ENCODE measurements at places on chromosomes 7 and 10. TPM values are rescaled to one million over a fixed set of nuclear protein-coding genes. Genes with fewer than 3 reads are reported as not detected.

The SORBS1 gene
- total RNA-seq: 50.7 TPM

The CYP26C1 gene
- total RNA-seq: 0.35 TPM

The TRIM73 gene
- 4.4 TPM for total RNA-seq

The HOXA7 gene
- 2.9 TPM for total RNA-seq

The GPR85 gene
- 2.9 TPM for total RNA-seq

The GIMAP7 gene
- total RNA-seq: 47.0 TPM

DNA sequence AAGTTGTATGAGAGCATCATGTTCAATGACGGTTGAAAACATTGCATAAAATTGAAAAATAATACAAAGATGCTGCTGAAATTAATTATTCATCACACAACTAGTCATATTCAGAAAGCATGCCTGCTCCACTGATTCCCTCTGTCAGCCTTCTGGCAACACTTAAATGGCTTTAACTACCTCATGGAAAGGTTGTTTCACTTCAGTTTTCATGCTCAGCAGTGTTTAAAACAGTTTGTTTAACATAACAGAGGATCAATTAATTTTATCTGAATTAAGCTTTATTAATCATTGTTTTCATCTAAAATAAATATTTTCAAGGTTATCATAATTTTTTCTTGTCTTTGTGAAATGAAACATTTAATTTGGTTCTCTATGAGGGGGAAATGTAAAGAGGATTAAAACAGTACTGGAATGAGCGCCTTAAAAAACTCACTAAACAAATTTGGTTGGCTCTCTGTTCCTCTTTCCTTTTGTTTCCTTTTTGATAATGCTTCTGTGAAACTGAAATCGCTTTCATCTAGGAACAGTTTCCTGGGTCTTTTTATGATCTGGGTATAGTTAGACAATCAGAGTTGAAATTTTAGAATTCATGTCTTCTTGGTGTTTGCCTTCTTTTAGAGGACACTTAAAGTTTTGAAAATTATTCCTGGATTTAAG lies 427.4 kb downstream of the SH2D4B start:
- no peak for DNase-seq

GRCh38 chr10:63761243-63761642 lies 240.0 kb downstream of the REEP3 start:
- DNase-seq: no peak

DNA sequence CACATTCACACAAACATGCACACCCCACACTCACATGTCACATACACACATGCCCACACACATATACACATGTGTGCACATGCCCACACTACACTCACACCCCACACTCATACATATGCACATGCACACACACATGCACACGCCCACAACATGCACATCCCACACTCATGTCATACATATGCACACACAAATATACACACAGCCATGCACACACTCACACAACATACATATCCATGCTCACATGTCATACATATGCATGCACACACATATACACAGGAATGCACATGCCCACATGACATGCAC lies 219.8 kb downstream of the DNAJB6 start:
- peak; percentile 6 for DNase-seq

DNA sequence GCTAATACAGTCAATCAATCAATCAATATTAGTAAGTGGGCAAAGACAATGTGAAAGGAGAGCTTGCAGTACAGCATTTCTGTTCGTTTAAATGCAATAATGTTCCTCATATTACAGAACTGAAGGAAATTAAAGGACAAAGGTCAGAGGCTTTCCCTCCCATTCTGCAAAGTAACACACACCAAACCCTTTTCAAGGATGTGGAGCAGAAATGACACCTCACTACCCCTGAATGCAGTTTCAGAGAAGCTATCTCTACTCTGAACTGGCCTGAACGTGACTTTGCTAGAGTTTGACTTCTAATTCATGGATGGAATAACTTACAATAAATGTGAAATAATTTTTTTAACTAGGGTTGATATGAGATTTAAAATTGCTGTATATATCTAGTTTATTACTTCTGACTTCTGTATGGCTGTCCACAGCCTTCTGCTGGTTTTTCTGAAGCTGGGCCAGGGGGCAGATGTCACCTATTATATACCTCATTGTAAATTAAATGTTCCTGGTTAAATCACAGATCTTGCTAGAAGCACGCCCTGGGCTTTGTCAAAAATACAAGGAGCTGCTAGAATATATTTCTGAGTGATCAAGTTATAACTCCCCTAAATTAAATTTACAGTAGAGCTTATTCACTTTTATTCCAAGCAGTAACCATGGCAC lies 156.9 kb upstream of the C7orf33 start:
- DNase-seq: no peak

- no peak for DNase-seq
These were observed 128.6 kb upstream of the MDFIC start for GRCh38 chr7:114793155-114793845.
